ENCODE measurements at places on chromosomes 7 and 10.

GRCh38 chr10:18879284-18879683 lies 169.3 kb upstream of the MALRD1 start:
- DNase-seq: no peak

DNA sequence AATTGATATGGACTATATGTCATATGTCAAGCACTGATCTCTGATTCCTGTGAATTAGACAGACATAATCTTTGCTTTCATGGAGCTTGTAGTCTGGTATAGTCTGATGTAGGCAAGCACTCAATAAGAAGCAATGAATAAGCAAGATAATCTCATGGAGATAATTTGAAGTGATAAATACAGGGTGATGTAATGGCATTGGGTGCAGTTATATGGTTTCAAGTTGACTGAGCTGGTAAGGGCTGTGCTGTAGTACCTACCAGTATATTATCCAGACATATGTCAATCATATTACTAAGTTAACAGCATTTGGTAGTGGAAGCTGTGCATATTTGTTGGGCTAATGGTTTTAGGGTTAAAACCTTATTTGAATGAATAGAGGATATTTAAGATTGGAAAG lies 117.5 kb upstream of the PRPS1L1 start:
- no peak for DNase-seq

GRCh38 chr7:141754939-141755338 lies 9.0 kb upstream of the TAS2R3 start:
- no peak for DNase-seq

DNA sequence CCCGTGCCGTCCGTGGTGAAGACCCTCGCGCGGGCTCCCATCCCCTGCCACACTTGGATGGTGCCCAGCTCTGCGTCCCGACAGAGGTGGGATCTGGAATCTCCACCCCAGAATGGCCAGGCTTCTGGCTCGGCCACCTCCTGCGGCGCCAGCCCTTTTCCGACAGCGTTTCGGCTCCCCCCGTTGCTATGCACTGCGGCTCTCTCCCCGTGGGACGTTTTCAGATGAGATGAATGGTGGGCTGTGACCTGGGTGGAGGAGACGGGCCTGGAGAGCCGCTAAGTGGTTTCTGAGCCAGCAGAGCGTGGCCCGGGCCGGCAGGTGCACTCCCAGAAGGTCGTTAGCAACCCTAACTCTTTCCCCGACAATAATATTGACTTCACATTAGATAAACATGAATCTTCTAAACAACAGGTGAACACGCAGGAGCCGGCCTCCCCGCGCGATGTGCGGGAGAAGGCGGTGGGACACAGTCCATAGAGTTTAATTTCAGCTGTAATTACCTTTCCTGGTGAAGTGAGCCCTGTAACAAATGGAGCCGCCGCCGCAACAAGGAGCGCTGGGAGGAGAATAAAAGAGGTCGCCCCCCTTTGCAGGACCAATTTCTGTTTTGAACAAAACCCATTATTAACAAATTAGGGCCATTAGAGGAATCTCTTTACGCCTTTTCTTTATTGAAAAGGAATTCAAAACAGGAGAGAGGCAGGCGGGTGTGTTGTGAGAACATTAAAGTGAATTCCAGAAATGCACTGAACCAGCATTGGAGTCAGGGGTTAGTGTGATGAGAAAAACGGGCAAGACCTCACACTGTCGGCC lies 294.3 kb upstream of the PFKP start:
- DNase-seq: peak; percentile 92

DNA sequence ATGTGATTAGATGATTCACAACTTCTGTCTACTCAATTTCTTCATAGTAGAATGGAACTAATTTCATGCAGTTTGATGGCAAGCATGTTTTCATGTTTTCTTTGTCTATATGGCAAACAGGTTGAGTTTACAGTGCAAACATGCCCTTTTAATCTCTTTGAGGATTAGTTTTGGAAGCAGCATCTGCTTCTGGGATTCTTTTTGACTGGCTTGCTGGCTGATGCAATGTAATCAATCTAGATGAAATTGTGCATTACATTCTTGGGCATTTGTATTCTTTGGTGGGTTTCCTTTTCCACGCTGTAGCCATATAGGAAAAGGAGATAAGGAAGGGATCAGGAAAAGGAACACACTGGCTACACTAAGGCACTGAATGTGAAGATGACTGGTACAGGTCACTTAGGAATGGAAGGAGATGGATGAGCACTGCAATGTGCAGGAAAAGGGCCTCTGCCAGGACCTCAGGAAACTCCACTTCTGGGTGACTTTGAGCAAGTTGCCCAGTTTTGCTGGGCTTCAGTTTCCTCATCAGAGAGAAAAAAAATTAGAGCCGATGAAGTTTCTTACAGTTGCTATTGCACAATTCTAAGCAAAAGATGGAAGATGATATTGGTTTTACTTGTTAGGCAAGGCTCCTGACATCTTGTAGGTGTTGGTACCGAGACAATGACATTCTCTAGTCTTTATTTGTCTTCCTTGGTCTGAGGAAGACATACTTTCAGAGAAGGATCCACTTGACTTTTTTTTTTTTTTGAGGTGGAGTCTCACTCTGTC lies 269.1 kb downstream of the SUGCT start:
- no peak for DNase-seq

- DNase-seq: no peak
Measured at GRCh38 chr7:101288439-101288838, 33.2 kb downstream of the IFT22 start.

- DNase-seq: no peak
Measured at GRCh38 chr10:131824371-131825149, 76.2 kb upstream of the PPP2R2D start.

DNA sequence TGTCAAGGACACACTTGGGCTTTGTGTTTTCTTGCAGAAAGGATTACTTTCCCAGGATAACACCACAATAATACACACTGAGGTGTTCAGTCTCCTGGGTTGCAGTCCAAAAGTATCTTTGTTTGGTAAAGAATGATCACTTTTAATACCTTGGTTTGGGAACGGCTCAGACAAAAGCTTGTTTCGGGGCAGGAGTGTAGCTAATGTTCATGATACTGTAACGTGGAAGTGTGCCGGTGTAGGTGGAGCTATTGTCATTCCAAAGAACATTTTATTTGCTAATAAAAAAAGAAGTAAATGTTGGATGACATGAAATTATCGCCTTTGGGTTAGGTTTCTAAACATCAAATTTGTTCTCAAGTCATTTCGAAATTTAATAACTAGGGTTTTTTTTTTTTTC lies 1.2 kb downstream of the EIF4H start:
- no peak for DNase-seq
